ENCODE measurements at places on chromosomes 4 and X.

DNA sequence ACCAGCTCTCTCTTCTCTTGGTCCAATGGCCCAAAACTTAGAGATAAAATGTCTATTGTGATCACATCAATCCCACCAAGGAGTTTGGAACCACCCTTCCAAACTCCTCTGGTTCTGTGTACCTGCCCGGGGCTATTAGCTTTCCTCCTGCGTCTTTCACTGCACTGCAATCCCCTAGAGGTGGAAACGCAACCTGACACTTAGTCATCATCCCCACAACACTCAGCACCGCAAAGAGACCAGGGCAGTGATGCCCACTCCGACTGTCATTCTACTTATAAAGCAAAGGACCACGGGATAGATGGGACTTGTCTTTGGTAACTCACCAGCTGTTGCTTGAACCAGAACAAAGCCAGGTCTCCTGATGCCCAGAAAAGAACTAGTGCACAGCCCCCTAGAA lies 22.0 kb downstream of the AFAP1 start:
- DNase-seq = peak; percentile 48

- DNase-seq = no peak
Observed at GRCh38 chr4:122831515-122832196, 5.0 kb downstream of the FGF2 start.

- peak; percentile 50 for DNase-seq
Observed at GRCh38 chr4:184310171-184310567, 92.5 kb upstream of the ENPP6 start.

DNA sequence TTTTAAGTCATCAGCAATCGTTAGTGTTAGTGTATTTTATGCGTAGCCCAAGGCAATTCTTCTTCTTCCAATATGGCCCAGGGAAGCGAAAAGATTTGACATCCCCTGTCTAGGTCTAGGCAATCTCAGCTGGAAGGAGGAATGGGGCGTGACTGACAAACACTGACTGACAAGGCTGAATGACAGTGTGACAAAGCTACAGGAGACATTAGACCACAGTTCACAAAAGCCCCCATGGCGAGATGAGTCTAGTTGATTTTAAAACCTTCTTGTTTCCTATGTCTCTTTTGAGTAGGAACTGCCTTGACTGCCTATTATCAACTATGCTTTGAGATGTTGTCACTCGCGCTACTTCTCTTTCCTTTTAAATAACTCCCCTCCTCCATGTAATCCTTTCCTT lies 42.3 kb downstream of the QRFPR start:
- DNase-seq = no peak

- peak; percentile 4 for DNase-seq
Observed at GRCh38 chr4:71494539-71494938, 155.7 kb downstream of the SLC4A4 start.

DNA sequence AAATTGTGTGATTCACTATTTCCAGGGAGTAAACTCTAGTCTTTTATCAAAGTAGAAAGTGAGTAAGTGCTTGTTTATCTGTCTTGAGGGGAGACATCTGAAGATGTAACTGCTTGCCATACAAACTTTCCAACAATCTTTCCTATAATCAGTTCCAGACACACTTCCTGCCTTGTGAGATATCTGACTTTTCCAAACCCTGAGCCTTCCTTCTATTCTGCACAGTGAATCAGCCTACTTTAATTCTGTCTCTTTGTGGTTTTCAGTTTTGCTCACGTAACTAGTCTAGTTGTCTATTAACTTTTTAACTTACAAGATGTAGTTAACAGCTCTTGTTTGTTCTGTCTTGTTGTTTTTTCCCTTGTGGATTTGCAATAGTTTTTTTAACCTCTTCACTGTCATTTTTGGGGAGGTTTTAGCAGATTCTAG lies 947.8 kb downstream of the C4orf33 start:
- DNase-seq = no peak
